ENCODE measurements at places on chromosomes 6 and 20.

GRCh38 chr6:106823732-106824351 is 150.7 kb downstream of the CD24 start:
- no peak for DNase-seq

- DNase-seq = no peak
Observed at GRCh38 chr6:140178935-140179334, 804.5 kb upstream of the CITED2 start.

DNA sequence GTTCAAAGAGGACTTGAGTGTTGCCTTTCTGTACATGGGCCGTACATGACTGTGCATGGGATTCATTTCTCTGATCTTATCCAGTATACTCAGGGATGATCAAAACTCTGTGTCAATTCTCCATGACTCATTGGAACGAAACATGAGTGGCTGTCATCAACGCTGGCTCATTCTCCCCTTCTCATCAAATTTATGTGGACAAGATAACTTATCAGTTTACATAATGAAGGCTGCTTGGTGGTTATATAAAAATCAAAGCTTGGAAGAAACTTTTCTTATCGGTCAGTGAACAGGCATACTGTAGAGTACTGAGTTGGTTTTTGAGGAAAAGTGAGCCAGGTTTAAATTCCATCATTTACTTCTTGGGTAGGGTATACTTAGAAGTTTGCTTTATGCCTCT is 24.9 kb downstream of the CRISP1 start:
- DNase-seq = no peak

DNA sequence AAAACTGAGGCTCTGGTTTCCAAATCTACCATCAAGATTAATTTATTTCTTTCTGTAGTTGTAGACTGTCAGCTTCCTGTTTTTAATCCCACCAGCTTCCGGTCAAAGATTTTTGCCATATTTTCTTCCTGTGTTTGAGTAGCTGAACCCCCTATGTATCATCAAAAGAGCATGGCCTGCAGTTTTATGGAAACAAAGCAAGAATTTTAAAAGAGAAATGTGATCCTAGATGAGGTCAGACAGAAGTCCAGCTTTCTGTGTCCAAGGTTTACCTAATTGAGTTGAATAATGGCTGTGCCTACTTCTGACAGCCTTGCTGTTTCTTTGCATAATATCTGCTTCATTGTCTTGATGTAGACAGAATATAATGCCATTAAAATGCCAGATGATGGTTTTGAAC is 163.7 kb downstream of the CARMIL1 start:
- peak; percentile 92 for DNase-seq
